ENCODE measurements at places on chromosomes 6 and 20.

DNA sequence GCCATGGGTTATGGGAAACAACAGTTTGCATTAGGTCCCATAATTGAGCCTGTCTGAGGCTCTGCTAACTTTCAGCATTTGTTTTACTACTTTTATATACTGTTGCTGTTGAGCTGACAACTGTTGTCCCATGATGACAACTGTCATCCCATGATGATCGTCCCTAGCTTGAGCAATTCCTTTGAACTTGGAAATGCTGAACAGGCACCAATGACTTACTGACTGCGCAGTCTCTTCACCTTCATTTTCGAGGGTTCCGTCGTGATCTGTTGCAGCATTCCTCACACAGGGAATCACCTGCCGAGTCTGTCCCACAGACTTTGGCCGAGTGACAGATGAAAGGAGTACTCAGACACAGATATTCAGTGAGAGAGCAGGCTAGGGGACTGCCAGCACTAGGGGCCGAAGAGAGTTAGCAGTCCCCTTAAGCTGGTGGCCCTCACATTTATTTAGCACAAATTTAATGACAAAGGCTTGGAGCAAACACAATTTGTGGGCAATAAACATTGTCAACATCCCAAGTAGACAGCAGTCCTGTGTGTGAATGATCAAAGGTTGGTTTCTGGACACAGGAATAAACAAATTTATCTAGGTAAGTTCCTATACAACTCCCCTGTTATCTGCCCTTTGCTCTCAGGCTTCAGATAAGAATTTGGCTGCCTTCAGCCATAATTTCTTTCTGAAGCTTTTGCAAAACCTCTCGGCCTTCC is 10.0 kb upstream of the TBC1D20 start:
- DNase-seq: no peak

DNA sequence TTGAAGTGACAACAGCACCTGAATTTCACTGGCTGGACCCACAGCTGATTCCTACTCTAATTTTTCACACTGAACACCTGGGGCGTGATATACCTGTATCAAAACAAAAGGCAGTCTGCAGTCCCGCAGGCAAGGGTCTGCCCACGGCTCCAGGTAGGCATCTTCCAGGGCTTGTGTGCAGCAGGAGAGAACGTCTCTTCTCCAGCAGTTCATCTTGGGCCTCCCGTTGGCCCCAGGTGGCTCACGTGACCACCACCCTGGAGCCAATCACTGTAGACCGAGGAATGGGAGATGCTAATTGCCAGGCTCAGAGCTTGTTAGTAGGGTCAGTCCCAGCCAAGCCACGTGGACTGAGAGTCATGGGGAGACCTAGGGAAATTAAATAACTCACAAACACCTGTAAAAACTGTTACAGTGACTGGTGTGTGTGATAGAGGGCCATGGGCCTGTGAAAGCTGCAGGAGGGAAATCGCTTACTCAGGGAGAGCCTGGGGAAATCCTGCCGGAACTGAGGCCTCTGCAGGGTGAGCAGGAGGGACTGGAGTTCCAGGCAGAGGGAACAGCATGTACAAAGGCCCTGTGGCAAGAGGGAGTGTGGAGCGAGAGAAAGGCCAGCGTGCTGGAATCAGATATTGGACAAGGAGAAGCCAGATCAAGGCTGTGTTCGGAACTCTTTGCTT is 83.4 kb downstream of the EYA2 start:
- DNase-seq: no peak

- no peak for DNase-seq
These were observed 132.9 kb upstream of the MCHR2 start for GRCh38 chr6:100126790-100127484.

DNA sequence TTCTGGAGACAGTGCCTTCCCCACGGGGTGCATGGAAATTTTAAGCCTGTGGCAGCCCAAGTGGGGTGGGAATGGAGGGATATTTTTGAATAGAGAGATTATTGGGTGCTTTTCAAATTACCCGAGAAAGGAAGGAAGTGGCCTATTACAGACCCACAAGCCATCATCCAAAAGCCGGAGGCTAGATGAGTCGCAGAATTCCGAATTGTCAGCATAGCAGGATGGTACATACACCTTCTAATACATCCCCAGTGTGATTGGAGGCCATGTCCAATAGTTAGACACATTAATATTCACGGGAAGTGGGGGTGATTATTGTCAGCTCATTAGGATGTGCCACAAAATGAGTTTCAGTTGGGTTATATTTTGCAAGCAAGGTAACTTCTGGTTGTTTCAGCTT is 133.0 kb downstream of the FIG4 start:
- no peak for DNase-seq

- no peak for DNase-seq
These were observed 56.9 kb downstream of the IRF4 start for GRCh38 chr6:448296-449056.

GRCh38 chr20:57682184-57683101 is 27.4 kb downstream of the PMEPA1 start:
- DNase-seq: no peak

DNA sequence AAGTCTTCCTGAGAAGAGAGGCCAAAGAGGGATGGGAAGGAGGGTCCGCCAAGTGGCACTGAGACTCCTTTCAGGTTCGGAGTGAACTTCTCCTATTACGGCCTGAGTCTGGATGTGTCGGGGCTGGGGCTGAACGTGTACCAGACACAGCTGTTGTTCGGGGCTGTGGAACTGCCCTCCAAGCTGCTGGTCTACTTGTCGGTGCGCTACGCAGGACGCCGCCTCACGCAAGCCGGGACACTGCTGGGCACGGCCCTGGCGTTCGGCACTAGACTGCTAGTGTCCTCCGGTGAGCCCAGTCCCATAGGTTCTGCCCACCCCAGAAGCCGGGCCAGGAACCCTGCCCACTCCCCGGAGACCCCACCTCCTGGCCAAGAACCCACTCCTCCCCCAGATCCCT is 4.1 kb downstream of the SLC22A7 start:
- no peak for DNase-seq

DNA sequence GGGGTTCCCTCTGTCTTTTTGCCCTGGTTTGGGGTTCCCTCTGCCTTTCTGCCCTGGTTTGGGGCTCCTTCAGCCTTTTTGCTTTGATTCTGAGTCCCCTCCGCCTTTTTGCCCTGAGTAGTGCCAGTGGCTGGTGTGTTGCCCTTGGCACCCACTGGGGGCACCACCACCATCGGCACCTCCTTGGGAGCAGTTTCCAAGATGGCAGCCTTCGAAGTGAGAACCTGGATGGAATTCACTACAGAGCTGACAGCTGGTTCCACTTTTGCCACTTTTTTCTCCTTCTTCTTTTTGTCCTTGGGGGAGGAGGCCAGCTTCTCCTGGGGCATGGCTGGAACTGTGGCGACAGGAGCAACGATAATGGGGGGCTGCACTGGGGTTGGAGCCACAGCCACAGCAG is 22.2 kb downstream of the RRBP1 start:
- DNase-seq: no peak

DNA sequence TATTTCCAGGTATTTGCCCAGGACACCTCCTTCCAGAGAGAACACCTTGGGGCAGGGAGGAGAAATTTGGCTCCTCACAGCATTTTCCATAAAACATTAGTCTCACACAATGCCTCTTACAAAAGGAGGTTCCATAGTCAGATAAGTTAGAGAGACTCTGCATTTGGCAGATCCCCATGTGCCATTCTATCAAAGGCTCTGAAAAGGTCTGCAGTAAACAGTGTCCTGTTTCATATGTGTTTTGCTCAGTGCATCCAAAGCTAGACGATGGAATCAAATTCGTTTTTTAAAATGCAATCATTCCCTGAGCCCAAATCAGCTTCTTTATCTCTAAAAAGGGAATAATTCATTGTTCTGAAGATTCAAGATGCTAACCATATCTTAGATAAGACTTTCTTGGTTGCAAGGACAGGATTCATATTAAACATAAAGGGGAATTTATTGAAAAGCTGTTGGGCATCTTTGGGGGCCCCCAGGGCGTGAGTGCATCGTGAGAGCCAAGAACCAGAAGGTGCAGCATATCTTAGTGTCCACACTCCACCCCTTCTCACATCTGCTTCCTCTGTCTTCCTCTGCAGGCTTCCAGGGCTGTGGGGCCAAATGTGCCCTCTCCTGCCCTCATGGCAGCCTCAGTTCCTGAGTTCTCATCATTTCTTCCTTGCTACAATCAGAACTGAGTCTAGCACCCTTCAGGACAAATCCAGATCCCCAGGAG is 41.4 kb upstream of the MLN start:
- DNase-seq: no peak

DNA sequence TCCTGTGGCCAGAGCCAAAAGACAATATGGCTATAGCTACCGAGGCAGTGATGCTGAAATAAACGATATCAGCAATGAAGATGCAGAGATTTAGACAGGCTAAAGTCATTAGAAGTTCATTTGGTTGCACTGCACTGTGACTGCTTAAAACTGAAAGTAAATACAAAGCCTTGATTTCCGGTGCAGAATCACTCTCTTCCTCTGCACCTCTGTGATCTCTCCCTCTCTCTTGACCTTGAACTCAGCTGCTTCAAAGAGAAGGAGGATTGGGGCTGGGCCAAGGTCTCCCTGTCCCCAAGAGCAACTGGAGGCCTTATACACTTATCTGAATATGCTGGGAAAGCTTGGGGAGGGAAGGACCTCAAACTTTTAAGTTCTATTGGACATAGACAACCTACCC is 34.6 kb upstream of the SPACA1 start:
- DNase-seq: no peak

DNA sequence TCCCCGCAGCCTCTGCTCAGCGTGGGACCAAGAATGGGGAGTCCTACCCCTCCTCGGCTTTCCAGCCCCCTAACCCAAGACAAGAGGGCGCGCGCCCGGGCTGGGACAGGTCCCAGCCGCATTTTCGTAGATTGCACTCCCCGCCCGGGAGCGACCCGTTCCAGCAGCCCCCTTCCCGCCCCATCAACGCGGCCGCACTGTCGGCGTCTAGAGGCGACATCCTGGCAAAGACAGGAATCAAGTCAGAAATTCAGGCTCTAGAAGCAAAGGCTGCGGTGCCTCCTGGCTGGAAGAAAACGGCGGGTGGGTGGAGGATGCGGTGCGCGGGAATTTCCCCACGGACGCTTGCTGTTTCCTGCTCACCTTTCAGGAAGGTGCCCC is 957 bp downstream of the PROKR2 start:
- DNase-seq: no peak

DNA sequence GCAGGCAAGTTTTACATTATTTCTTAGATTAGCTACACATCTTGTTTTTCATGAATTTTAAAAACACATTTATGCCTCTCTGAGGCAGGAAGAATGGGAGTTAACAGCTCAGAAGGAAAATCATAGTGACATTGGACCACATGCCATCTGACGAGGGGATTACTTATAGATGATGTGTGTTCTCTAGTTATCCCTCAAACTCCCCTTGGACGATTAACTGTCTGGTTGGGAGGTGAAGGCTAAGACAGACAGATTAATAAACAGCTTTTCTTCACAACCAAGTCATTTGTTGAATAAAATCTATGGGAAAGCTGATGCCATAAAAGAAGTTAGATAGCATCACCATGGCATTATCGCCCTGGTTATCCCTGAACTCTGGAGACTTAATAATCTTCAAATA is 80.0 kb upstream of the PREP start:
- DNase-seq: no peak

- no peak for DNase-seq
These were observed 73.8 kb upstream of the ECI2 start for GRCh38 chr6:4209196-4209595.

DNA sequence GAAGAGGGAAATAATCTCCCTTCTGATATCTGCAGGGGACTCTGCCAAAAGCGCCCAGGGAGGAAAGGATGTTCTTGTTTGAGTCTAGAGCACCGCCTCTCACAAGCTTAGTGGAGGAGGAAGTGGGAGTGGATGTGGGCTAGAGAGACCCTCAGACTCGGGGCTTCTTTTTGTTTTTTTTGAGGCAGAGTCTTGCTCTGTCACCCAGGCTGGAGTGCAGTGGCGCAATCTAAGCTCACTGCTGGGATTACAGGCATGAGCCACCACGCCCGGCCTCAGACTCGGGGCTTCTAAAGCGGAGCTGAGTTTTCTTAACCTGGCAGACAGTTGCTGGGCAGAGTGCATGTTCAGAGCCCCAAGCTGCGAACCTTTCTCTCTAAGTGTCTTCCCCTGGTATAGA is 310.8 kb downstream of the BMP7 start:
- no peak for DNase-seq
